Sigmoid colon (tissue), 7 donors: ENCODE measurements at places on chromosomes 5 and 9. TPM values are rescaled to one million over a fixed set of nuclear protein-coding genes. Genes with fewer than 3 reads are reported as not detected.

Gene TCERG1
- 37.9 TPM for polyA plus RNA-seq

GRCh38 chr9:21585756-21586752 is 103.9 kb upstream of the IFNE start:
- no peak for DNase-seq

DNA sequence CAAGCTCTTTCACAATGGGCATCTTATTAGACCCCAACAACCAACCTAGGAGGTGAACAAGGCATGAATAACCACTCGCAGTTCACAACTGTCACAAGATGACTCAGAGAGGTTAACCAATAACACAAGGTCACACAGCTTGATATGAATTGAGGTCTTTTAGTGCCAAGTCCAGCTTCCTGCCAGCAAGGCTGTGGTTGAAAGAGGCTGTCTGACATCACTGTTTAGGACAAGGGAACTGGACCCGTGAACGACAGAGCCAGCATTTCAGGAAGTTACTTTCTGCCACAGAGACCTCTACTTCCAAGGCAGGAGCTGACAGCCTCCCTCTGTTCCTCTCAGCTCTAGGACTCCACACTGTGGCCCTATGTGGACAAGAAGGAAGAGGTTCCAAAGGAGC is 53.4 kb upstream of the ALDH1B1 start:
- DNase-seq = no peak

- DNase-seq = no peak
These were observed 540.2 kb downstream of the CETN3 start for GRCh38 chr5:89869346-89869745.

- no peak for DNase-seq
These were observed 34.1 kb upstream of the TNFAIP8 start for GRCh38 chr5:119321569-119322311.

GRCh38 chr9:95296761-95297160 is 20.7 kb downstream of the FANCC start:
- DNase-seq = no peak

DNA sequence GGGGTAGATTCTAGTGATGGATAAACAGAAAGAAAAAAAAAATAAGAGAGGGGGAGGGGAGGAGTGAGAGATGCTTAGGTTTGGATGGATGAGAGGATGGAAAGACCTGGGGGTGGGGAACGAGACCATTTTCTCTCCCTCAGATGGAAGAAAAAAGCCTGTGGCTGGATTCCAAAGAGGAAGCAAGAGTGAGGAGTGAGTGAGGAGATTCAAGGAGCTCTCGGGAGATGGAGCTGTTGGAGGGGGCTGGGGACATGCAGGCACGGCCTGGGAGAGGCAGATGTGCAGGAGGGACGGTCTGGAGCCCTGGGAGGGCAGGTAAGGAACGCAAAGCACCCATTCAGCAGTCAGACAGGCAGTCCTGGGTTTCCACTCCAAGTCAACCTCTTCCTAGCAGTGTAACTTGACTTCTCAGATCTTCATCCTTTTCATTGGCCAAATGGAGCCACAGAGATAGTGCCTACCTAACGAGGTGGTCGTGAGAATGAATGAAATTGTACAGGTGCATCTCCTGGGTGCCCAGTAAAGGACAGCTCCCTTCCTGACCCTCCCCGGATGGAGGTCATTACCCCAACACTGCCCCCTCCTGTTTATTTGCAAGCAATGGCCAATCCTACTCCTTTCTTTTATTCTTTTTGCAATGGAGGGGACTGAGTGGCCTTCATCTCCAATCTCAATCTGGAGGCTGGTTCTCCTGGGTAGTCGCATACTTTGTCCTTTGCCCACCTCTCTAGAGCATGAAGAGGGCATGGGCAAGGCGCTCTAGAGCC is 52.2 kb downstream of the PCDH1 start:
- no peak for DNase-seq

- no peak for DNase-seq
These were observed 59.1 kb downstream of the TLR4 start for GRCh38 chr9:117763314-117763713.

- DNase-seq = peak; percentile 65
These were observed 74.9 kb downstream of the CAMK4 start for GRCh38 chr5:111299067-111299481.

DNA sequence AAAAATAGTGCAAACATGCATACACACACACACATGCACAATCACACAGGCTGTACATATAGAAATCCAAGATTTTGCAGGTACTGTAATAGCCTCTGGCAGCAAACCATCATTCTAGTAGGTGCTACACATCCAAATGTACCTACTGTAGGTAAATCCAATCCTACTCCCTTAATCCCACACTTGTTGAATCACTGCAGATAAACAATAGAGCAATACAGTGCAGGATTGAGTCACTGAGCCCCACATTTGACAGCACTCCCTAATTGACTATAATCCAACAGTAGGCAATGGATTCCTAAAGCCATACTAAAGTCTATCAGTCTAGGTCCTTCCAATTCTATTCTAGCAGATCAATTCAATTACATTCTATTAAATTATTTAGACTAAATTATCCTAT is 1640.5 kb upstream of the CDH9 start:
- DNase-seq = no peak

DNA sequence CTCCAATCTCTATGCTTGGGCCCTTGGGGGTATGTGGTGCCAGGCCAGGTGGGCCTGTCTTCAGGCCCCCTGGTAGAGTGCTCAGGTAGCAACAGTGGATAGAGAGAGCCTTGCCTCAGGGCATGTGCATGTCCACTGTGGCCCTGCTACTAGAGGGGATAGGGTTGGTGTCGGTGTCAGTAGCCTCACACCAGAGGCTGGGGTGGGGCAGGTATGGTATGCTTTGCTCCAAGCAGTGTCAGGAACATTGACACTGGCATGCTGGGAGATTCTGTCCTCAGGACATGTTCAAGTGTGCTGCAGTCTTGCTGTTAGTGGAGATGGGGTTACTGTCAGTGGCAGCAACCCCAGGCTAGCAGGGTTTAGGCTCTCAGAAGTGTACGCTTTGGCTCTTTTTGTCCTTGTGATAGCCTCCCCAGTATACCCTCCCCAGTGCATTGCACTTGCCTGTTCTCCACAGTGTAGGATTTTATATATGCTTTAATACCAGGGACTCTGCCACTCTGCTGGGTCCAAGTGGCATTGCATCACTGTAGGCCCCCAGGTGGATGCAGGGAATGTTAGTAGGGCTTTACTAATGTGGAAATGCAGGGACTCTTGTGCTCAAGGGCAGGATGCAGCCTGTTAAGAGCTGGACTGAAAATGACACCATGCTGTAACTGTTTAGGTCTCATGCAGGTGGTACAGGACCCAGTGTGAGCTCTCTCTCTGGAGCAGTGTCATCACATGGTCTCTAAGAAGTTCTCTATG is 21.6 kb downstream of the RIC1 start:
- DNase-seq = no peak
